Dermis blood vessel endothelial cell (primary cell): ENCODE measurements at places on chromosomes 4 and X. TPM values are rescaled to one million over a fixed set of nuclear protein-coding genes. Genes with fewer than 3 reads are reported as not detected.

Gene STATH
- not detected in 2 replicates for total RNA-seq

Gene ADH6
- not detected in 2 replicates for total RNA-seq

Gene TRIM61
- total RNA-seq, result not detected in 2 replicates

Gene FAAH2
- total RNA-seq, result 0.51 and 1.1 TPM in 2 replicates

Gene TRAM1L1
- total RNA-seq, result 0.17 and 0.88 TPM in 2 replicates

Gene SERPINA7
- total RNA-seq, result not detected in 2 replicates
